ENCODE measurements at places on chromosomes 12 and 14.

DNA sequence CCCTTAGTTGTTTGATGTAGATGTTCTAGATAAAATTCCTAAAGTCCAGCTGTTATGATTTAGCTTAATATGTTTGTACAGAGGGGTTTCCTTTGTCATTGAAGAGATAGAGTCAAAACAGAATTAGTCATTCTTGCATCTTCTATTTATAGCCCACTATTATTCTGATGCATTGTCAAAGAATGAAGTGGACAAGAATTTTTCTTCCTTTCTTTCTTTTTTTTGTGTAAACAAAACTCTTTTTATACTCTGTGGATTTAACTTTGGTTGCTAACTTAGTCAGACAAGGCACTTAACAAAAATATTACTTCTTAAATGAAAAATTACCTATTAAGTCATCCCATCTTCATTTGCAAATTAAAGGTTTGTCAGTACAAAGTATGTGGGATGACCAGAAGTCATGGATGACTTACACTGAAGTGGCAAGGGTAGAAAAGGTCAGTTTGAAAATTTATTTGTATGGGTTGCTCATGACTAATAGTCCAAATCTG, 215.6 kb upstream of the DDHD1 start:
- peak; percentile 15 for DNase-seq

GRCh38 chr12:13368971-13369370, 172.4 kb downstream of the EMP1 start:
- DNase-seq: no peak

DNA sequence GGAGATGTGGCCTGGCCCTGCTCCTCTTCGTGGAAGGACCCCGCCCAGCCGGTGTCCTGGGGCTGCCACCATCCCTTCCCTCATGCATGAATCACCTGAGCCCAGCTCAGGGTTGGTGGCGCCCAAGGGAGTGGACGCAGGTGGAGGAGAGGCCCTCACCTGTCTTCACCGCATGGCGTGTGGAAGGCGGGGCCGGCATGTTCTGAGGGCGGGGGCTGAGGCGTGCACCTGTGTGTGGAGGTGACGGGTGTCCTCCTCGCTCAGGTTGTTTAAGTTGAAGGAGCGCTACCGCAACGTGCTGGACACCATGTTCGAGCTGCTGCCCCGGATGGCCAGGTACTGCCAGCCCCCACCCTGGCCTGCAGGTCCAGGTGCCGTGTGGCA, 47.0 kb downstream of the SLC8B1 start:
- DNase-seq: no peak

DNA sequence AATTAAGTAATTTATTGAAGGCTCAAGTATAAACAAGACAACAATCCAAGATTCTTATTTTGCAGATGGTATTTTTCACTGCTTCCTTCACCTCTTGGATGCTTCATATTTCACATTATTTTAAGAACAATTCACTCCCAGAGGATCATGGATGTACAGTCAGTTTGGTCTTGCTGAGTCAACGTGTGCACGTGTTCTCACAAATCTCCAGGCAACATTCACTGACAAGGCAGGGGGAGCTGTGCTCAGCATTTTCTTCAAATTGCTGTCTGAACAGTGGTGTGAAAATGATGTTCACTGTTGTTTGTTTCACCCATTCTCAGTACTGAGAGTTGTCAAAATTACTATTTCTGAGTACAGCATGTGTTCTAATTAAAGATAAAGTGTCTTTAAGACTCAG, 118.3 kb upstream of the SLC38A4 start:
- DNase-seq: no peak

DNA sequence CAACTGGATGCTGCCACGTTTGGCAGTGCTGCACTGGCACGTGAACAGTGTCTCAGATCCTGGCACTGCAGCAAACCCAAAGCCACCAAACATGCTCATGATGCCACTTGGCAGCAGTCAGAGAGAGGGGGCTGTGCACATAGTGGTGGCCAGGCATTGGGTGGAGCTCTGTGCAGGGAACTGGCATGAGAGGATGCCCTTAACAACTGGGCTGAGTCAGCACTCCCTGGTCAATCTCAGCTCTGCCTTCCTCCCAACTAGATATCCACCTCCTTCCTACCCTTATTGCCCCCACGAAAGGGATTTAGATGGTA, 37.0 kb downstream of the ZFHX2 start:
- DNase-seq: no peak

- DNase-seq: no peak
Observed at GRCh38 chr12:116365114-116365513, 87.6 kb upstream of the MED13L start.

DNA sequence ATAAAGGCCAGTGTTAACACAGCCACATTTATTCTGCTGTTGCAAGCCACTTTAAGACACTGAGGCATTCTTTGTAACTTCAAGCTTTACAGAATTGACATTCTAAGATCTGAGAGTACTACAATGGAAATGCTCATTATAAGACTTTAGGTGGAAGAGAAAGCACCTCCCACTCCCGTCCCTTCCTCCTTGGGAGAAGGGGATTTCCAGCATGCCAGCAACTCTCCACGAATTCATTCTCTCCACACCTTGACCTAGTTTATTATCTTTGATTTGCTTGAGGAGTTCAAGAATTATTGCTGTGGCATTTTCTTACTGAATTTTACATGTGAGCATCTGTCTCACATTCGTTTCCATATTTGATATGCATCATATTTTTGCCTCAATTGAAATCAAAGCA, 644.4 kb upstream of the MIS18BP1 start:
- DNase-seq: no peak

- DNase-seq: no peak
Observed at GRCh38 chr14:70098250-70098809, 90.4 kb downstream of the SLC8A3 start.

DNA sequence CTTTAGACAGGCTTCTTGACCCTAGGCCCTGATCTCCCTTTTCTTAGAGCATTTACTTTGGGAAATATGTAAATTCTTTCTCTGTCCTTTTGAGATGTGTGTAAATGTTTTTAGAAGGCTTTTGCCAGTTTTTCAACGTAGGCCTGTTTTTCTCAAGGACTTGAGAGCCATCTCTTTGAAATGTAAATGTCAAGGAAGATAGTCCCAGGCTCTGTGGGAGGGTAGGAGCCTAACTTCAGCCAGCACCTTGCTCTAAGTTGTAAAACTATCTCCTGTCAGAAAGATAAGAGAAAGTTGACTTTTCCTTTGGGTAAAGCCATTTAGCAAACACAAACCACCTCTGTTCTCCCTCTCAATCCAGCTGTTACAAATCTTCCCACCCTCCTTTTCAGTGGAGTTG, 219.8 kb downstream of the RPS29 start:
- DNase-seq: no peak

DNA sequence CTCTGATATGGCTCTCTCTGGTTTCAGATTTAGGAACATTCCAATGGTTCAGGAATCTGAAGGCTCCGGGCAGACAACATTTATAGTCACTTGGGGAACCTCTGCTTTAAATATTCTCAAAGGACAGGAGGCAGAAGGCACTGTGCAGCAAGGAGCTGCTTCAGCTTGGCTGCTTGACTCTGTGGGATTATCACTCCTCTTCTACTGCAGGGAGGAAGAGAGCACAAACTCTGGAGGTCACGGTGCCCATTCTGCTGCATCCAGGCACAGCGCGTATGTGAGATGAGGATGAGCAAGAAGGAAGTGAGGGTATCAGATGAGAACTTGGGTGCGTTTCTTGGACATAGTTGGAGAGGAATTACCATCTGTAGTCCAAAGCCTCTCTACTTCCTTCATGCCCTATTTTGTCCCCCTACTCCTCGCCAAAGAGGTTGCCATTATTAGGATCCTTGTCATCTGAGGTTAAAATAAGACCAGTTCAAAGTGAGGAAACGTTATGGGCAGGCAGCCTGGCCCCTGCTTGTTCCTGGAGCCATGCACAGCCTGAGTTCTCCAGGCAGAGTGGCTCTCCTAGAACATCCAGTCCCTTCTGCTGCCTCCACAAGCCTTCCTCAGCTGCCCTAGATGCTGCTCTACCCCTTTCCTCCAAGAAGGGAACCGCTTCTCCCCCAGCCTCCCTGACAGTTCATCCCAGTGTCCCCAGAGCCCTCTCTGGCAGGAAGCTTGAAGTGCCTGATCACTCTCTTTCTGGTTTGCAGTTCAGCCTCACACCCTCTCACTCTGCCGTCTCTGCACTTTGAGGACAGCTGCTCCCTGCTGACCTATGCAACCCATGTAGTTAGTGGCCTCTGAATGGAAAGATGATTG, 12.5 kb downstream of the FGF6 start:
- no peak for DNase-seq

DNA sequence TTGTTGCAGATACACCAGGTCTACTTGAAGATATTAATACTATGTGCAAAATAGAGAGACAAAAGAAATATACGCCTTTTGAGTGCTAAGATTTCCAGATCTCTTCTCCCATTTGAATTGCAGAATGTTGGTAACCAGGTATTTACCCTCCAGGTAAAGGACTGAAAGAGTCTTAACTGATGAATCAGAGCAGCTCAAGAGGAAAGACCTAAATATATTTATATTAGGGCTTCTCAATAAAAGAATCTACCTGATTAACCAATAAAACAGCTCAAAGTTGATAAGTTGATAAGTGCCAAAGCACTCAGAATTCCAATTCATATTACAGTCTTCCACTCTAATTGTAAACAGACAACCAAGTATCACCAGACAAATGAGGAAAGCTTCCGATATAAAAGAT, 59.2 kb downstream of the ZNF641 start:
- DNase-seq: no peak

DNA sequence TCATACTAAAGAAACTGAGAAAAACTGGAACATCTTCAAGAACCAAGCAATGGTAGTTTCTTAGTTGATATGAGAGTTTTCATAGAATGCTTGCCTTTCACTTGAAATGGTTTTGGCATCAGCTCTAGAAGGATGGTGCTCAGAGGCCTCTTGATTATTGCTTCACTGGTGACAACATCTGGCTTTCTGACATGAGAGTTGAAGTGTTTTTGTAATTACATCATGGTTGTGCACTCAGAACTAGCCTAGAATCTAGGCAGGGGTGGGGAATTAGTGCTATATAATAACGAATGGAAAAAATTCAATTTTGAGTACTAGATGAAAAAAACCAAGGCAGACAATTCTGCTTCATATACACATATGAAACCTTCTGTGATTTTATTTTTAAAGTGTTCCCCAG, 172.8 kb upstream of the LMNTD1 start:
- no peak for DNase-seq

Measured in GM06990 (cell line).